ENCODE measurements at places on chromosomes 7 and 10. TPM values are rescaled to one million over a fixed set of nuclear protein-coding genes. Genes with fewer than 3 reads are reported as not detected.

The GPC2 gene
- total RNA-seq: 4.0 TPM

The TECTB gene
- total RNA-seq: not detected

DNA sequence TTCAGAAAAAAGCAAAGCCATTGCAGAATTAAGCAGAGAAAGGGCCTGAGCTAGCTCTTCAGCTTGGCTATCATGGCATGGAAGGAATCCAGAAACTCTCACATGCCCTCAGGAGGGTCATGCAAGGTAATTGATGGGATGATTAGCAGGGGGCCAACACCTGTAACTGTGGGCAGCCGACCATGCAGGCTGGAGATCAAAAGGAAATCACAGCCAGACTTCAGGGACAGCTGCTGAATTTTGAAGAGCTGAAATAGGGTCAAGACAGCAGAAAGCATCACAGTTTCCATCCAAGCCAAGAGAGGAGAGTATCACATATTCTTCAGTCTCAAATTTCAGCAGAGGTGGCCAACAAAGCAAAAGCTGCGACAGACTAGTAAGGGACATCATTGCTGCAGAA lies 239.6 kb upstream of the STEAP1 start:
- no peak for DNase-seq

GRCh38 chr10:124459395-124459794 lies 2.2 kb upstream of the LHPP start:
- DNase-seq: no peak

GRCh38 chr10:117537904-117538524 lies 4.5 kb upstream of the EMX2 start:
- no peak for DNase-seq

GRCh38 chr10:124316326-124316725 lies 102.4 kb downstream of the OAT start:
- DNase-seq: no peak

- no peak for DNase-seq
These were observed 16.8 kb downstream of the AOAH start for GRCh38 chr7:36707465-36707864.

- DNase-seq: no peak
These were observed 60.4 kb upstream of the ARHGAP21 start for GRCh38 chr10:24784061-24784460.

The ACBD7 gene
- total RNA-seq: 0.25 TPM

DNA sequence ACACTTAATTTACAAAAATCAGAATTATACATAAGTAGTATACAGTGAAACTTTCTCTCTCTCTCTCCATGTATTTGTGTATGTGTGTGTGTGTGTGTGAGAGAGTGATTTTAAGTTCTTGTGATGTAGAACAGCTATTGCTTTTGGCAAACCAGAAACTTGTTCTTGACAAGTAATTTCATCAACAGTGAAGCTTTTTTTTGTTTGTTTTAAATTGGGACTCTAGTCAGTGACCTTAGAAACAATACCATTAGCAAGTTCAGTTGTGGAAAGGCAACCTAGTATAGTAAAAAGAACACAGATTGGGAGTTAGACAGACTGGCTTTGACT lies 319.1 kb downstream of the PTEN start:
- no peak for DNase-seq

- DNase-seq: no peak
These were observed 22.4 kb upstream of the LRRC17 start for GRCh38 chr7:102890292-102890970.

- DNase-seq: peak; percentile 84
These were observed 4.0 kb downstream of the CDHR1 start for GRCh38 chr10:84198206-84198915.

The CYP2C9 gene
- 7.1 TPM for total RNA-seq

The OR2A5 gene
- total RNA-seq: not detected

DNA sequence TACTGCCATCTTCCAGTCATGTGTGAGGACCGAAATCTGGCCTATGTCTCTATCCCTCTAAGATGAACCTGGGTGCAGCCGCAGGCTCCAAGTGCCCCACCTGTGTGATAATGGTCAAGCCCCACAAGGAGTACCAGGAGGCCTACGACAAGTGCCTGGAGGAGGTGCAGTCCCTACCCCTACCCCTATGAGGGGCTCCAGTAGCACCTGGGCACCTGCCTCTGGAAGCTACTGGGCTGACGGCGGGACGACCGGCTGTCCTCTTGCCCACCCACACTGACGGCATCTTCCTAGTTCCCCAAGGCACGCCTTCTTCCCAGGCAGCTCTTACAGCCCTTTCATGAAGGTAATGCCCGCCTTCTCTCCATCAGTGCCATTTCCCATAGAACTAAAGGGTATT lies 47.4 kb downstream of the HOXA1 start:
- DNase-seq: no peak

DNA sequence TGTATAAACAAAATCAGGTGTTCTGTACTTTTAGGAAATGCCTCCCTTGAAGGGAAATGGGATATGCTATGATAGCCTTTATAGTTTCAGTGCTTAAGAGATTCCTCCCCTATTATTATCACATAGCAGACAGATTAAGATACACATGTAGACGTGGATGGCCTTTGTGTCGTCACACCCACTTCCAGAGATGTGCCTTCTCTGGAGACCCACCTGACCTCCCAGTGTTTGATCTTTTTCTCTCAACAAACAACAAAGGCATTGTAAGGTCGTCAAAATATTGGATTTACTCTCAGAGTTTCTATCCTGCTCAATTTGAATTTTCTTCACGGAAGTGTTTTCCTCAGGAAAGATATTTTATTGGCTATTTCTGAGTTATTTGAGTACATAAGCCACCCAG lies 25.7 kb upstream of the C1GALT1 start:
- no peak for DNase-seq

- DNase-seq: no peak
These were observed 520.0 kb downstream of the CNTNAP2 start for GRCh38 chr7:146636581-146636980.

The FRG2B gene
- not detected for total RNA-seq

Measured in left colon (tissue), 2 donors.